ENCODE measurements at places on chromosomes 6 and 20. TPM values are rescaled to one million over a fixed set of nuclear protein-coding genes. Genes with fewer than 3 reads are reported as not detected.

- H3K27ac ChIP-seq: no peak overlapping the region
- no peak for DNase-seq
- no peaks in the 10 kb centered on the region for H3K27me3 ChIP-seq
- peaks cover 8% of the 10 kb centered on the region for H3K36me3 ChIP-seq
- no peak overlapping the region for H3K4me3 ChIP-seq
- H3K4me1 ChIP-seq: no peaks in the 10 kb centered on the region
These were observed 77.7 kb downstream of the GRM1 start for GRCh38 chr6:146106532-146106931.

LHFPL5 gene
- 1.7 TPM for total RNA-seq

TCP11 gene
- not detected for total RNA-seq

CLPSL1 gene
- not detected for total RNA-seq

- DNase-seq: no peak
- H3K4me1 ChIP-seq: no peaks in the 10 kb centered on the region
- peaks cover 2% of the 10 kb centered on the region for H3K27me3 ChIP-seq
- no peaks in the 10 kb centered on the region for H3K36me3 ChIP-seq
These were observed 23.6 kb upstream of the FBXL4 start for GRCh38 chr6:98971303-98971702.

UNC93A gene
- not detected for total RNA-seq

AKIRIN2 gene
- 167 TPM for total RNA-seq

HUS1B gene
- 1.1 TPM for total RNA-seq

DNA sequence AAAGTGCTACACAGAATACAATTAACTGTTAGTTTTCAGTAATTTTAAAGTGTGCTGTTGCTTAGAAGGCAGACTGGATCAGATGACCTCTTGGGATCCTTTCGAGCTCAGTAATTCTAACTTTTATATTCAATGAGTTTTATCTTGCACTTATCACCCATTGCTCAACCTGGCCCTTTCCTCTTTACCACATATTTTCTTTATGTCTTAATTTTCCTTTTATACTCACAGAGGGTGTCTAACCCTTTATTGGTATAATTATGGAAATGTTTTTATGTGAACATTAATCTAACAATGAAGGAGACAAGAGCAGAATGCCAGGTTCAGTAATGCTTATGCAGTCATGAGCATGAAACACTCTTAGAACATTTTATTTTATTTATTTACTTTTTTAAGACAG, 39.7 kb upstream of the CARMIL1 start:
- no peaks in the 10 kb centered on the region for H3K36me3 ChIP-seq
- DNase-seq: no peak
- H3K27me3 ChIP-seq: peaks cover 2% of the 10 kb centered on the region
- no peak overlapping the region for H3K27ac ChIP-seq
- H3K4me1 ChIP-seq: peaks cover 2% of the 10 kb centered on the region

GRCh38 chr6:47261191-47261590, 48.5 kb downstream of the TNFRSF21 start:
- no peak overlapping the region for H3K4me3 ChIP-seq
- DNase-seq: no peak
- no peaks in the 10 kb centered on the region for H3K36me3 ChIP-seq

DNA sequence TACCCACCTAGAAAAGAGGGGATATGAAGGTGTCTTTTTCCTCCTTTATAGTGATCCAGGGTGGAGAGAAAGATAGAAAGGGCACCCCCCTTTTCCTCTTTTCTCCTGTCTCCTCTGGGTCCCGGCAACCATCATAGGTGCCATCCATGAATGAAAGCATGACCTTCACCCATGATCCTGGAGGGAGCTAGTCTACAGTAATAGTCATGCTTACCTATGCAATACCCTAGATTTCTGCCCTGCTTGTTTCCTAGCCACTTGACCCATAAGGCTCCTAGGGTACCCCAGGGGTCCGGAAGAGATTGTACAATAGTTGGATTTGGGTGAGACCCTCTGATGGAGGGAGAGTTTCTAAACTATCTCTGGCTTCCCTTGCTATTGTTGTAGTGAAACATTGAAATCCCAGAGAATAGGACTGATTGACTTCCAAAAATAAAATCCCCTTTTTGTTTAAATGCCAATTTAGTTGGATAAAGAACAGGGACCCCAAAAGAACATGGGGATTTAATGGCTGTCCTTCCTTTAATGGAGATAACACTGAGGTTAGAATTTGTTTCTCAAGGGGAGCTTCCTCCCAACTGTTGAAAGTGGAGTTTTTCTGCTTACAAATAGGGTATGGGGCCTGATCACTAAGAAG, 366.8 kb upstream of the KHDRBS2 start:
- H3K27ac ChIP-seq: no peak overlapping the region
- H3K4me3 ChIP-seq: no peak overlapping the region
- no peaks in the 10 kb centered on the region for H3K4me1 ChIP-seq
- no peak for DNase-seq
- no peaks in the 10 kb centered on the region for H3K27me3 ChIP-seq

DNA sequence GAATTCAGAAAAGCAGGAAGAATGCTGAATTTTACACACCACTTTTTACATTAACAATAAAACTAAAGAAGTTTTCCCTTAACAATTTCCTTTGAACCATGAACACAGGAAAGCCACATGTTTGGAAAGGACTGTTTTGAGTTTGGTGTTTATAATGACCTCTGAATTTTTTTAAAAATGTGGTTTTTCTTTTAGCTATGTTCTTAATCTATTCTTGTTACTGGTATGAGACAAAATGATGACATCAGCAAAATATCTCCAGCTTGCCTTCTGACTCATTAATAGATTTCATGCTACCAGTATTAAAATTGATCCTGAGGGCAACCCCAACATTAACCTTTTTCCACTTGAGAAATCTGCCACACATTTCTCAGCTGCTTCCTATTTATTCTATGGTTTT, 217.5 kb upstream of the THEMIS start:
- no peak for DNase-seq
- no peaks in the 10 kb centered on the region for H3K36me3 ChIP-seq
- no peaks in the 10 kb centered on the region for H3K4me1 ChIP-seq

DNA sequence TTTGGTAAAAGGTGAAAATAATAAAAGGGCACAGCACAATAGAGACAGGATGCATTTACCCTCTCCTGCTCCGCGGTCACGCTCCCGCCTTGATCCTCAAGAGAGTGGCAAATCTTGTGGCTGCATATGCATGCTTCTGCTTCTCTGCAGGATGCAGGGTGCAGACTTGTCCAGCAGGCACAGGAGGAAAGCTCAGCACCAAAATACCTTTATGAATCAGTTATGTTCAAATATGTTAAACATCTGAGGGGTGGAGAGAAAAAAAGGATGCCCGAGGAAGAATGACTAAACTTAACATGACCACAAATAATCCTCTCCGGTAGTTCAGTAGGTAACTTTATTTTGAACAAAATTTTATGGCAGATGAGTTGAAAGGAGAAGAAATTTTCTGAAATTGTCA, 366.1 kb upstream of the SOX4 start:
- H3K36me3 ChIP-seq: peaks cover under 1% of the 10 kb centered on the region
- no peak overlapping the region for H3K27ac ChIP-seq
- DNase-seq: no peak
- no peak overlapping the region for H3K4me3 ChIP-seq
- no peaks in the 10 kb centered on the region for H3K27me3 ChIP-seq
- peaks cover 7% of the 10 kb centered on the region for H3K4me1 ChIP-seq

- no peaks in the 10 kb centered on the region for H3K4me1 ChIP-seq
- no peak overlapping the region for H3K27ac ChIP-seq
- no peaks in the 10 kb centered on the region for H3K27me3 ChIP-seq
- DNase-seq: no peak
- no peak overlapping the region for H3K4me3 ChIP-seq
These were observed 178.1 kb upstream of the PRDM1 start for GRCh38 chr6:105907991-105908390.

GRCh38 chr6:4714961-4715501, 61.2 kb upstream of the CDYL start:
- peaks cover 6% of the 10 kb centered on the region for H3K4me1 ChIP-seq
- peaks cover 5% of the 10 kb centered on the region for H3K27me3 ChIP-seq
- H3K4me3 ChIP-seq: no peak overlapping the region
- no peak for DNase-seq
- H3K36me3 ChIP-seq: peaks cover 4% of the 10 kb centered on the region
- H3K27ac ChIP-seq: no peak overlapping the region

DNA sequence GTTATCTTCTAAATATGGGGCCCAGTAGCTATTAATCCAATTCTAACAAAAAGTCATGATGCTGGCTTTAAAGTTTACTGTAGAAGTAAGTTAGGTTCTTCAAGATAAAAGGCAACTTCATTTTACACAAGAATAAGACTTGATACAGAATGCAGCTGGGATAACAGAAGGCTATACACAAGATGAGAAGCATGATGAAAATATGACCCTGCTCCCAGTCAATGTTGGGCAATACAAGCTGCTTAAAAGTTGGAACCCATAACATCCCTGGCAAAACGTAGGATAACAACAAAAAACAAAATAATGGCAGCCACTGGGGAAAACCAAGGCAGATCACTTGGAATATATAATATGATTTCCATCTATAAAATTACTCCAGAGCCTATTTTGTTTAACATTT, 87.6 kb upstream of the RSPO3 start:
- H3K4me3 ChIP-seq: no peak overlapping the region
- H3K4me1 ChIP-seq: no peaks in the 10 kb centered on the region
- DNase-seq: no peak
- H3K36me3 ChIP-seq: no peaks in the 10 kb centered on the region
- no peaks in the 10 kb centered on the region for H3K27me3 ChIP-seq

GRCh38 chr6:107800564-107801164, 23.4 kb downstream of the SCML4 start:
- H3K27me3 ChIP-seq: peaks cover 4% of the 10 kb centered on the region
- H3K4me3 ChIP-seq: no peak overlapping the region
- peaks cover 6% of the 10 kb centered on the region for H3K36me3 ChIP-seq
- no peaks in the 10 kb centered on the region for H3K4me1 ChIP-seq

CRISP2 gene
- not detected for total RNA-seq

BMP5 gene
- 1.1 TPM for total RNA-seq

DNA sequence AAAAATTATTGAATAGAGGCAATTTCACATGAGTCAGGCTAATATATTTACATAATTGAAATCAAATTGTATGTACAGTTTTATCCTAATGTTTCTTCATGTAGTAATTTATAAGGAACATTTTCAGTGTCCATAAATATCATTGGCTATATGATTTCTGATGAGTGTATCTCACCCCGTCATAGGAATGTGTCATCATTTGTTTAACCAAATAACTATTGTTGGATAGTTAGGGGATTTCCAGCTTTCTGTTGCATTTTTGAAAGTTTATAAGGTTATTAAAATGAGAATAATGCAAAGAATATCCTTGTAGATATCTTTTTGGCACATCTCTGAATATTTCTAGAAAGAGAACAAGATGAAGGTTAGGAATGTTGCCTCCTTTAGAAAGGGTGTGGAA, 39.0 kb downstream of the SYTL3 start:
- H3K4me3 ChIP-seq: no peak overlapping the region
- no peak overlapping the region for H3K27ac ChIP-seq

SLC4A11 gene
- 27.2 TPM for total RNA-seq

- H3K4me1 ChIP-seq: peaks cover 2% of the 10 kb centered on the region
- H3K36me3 ChIP-seq: no peaks in the 10 kb centered on the region
- H3K4me3 ChIP-seq: no peak overlapping the region
- H3K27ac ChIP-seq: no peak overlapping the region
- peaks cover under 1% of the 10 kb centered on the region for H3K27me3 ChIP-seq
These were observed 1.0 kb upstream of the HELZ2 start for GRCh38 chr20:63574829-63575743.

SPDEF gene
- total RNA-seq: not detected

DNA sequence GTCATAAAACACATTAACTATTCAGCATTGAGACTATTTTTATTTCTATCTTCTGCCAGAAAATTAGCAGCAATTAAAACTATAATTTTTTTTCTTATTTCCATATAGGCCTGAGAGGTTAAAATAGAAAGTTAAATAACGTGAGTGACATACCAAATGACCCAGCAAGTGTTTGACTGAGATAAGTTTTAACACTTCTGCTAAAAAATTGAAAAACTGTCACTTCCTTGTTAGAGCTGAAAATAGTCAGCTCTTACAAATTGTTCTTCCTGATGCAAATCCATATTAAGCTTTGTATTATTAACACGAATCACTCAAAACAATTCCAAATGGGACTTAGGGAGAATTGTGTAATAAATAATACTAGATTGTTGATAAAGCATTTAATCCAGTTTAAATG, 26.5 kb upstream of the STX11 start:
- no peaks in the 10 kb centered on the region for H3K36me3 ChIP-seq
- no peaks in the 10 kb centered on the region for H3K27me3 ChIP-seq
- H3K4me3 ChIP-seq: no peak overlapping the region
- no peak overlapping the region for H3K27ac ChIP-seq

CABLES2 gene
- total RNA-seq: 25.3 TPM

NXT1 gene
- total RNA-seq: 12.6 TPM

GRCh38 chr6:105566503-105566902, 163.6 kb upstream of the PREP start:
- H3K36me3 ChIP-seq: peaks cover 4% of the 10 kb centered on the region
- DNase-seq: no peak

DNA sequence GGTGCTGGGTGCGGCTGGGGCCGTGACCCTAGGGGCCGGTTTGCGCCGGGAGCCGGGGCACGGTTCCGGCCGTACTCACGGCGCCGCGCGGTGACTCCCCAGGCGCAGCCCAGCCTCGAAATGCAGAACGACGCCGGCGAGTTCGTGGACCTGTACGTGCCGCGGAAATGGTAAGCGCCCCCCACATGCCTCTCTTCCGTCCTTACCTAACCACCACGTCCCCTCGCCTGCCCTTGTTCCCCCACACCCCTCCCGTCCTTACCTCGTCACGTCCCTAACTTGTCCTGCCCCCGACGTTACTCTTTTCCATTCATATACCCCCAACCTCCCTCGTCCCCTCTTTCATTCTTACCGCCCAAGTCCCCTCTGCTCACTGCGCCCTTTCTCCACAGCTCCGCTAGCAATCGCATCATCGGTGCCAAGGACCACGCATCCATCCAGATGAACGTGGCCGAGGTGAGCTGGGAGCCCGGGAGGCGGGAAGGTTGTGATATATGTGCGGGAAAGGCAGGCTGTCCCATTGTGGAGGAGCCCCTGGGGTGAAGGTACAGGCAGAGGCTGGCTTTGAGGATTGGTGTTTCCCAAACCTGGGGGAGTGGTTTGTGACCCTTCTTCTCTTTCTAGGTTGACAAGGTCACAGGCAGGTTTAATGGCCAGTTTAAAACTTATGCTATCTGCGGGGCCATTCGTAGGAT, 463 bp downstream of the RPS21 start:
- peak overlapping the region; percentile 86 for H3K27ac ChIP-seq
- no peak for DNase-seq
- no peaks in the 10 kb centered on the region for H3K36me3 ChIP-seq
- H3K27me3 ChIP-seq: peaks cover 24% of the 10 kb centered on the region
- H3K4me3 ChIP-seq: peak overlapping the region; percentile 99

TFAP2D gene
- total RNA-seq: not detected

RWDD2A gene
- total RNA-seq: 7.6 TPM
